ENCODE measurements at places on chromosomes 7 and 10.

- no peak for DNase-seq
Observed at GRCh38 chr7:131948434-131949053, 392.1 kb upstream of the PODXL start.

DNA sequence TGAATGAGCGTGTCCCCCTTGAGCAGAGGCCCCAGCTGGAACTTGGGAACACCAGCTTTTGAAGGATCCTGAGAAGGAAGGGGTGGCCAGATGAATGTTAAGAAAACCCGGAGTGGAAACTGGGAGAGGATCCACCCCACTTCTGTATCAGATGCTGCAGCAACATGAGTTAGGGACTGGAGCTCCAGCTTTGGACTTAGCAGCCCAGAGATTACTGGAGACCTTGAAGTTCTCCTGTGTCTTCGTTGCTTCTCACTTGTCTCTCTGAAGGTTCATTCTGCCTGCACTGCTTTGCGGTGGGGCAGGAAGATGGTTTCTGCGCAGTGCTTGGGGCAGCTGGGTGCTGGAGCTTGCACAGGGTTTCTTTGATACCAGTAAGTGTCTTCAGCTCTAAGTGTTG lies 9.3 kb downstream of the TMEM248 start:
- DNase-seq = no peak

- DNase-seq = no peak
Observed at GRCh38 chr10:96268341-96268909, 2.9 kb downstream of the BLNK start.

DNA sequence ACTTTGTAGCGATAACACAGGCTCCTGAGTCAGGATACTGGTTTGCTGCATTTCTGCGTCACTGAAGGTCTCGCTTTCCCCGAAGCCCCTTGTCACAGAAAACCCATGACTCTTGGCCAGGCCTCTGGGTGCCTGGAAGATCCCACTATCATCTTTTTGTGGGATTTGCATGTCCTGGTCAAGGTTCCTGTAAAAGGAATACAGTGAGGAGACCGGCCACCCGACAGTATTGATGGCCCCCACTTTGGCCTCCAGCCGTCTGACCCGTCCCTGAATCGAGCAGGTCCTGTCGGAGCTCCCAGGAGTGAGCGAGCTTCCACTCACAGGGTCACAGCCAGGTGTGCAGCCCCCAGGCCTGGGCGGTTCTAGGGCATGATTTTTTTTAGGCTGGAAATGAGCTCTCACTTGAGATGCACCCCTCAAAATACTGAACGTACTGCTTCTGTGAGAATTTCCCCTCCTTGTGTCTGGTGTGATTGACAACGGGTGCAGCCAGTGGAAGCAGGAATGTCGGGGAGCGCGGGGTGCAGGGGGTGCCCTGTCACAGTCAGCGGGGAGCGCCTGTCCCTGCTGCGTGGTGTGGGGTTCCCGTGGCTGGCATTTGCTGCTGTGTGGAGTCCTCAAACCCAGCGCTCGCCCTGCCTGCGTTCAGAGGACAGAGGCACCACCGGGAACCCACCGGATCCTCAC lies 75.8 kb downstream of the DNAJB6 start:
- no peak for DNase-seq

GRCh38 chr10:129725890-129726631 lies 238.0 kb downstream of the EBF3 start:
- DNase-seq = no peak

DNA sequence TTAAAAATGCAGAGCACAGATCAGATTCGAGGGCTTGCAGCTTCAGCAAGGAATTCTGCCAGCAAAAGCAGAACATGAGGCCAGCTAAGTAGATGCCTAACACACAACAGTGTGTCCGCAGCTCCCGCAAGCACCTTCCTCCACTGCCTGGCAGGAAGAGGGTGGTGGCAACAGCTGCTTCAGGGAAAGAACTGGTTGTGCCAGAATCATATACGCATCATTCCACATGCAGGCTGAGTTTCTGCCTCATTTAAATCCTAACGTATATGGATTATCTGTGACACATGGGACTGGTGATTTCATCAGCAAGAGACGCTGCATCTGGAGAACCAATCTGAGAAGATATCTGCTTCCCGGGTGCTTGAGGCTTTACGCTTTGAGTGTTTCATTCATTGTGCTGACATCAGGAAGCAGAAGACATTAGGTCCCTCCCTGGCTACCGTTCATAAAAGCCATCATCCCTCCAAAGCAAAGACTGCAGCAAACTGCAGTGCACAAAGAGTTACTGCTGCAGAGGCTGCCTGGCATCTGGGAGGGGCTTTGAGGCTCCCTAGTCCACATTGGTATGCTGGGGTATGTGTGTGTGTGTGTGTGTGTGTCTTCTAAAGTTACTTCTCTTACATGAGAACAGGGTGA lies 78.8 kb downstream of the FAM13C start:
- DNase-seq = no peak

DNA sequence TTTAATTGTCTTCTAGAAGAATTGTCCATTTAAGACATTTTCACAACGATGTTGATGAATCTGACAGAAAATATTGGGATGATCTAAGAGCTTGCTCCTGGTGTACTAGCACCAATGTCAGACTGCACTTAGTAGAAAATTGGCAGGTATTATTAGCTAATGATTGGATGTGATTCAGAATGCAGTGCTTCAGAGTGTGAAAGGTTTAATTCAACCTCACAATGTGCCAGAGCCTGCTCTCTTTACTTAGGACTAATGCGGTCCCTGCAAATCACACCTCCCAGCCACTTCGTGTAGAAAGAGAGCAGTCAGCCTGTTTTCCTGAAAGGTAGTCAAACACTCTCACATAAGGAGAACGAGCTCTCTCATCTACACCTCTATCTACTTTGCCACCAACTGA lies 197.5 kb downstream of the ZNF438 start:
- no peak for DNase-seq

DNA sequence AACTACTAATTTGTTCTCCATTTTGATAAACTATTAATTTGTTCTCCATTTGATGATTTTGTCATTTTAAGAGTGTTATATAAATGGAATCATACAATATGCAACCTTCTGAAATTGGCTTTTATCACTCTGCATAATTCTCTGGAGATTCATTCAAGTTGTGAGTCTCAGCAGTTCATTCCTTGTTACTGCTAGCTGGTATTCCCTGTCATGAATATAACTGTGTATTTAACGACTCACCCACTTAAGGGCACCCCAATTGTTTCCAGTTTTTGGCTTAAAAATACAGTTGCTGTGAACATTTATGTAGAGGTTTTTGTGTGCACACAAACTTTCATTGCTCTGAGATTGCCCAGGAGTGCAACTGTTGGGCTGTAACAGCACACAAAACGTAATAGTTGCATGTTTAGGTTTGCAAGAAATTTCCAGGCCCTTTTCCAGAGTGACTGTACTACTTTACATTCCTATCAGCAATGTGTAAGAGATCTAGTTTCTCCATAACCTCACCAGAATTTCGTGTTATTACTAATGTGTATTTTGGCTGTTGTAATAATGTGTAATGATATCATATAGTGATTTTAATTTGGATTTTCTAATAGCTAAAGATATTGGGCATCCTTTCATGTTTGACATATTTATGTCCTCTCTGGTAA lies 153.2 kb upstream of the ADCY1 start:
- no peak for DNase-seq

- DNase-seq = no peak
Observed at GRCh38 chr10:17476073-17476472, 21.7 kb upstream of the ST8SIA6 start.

DNA sequence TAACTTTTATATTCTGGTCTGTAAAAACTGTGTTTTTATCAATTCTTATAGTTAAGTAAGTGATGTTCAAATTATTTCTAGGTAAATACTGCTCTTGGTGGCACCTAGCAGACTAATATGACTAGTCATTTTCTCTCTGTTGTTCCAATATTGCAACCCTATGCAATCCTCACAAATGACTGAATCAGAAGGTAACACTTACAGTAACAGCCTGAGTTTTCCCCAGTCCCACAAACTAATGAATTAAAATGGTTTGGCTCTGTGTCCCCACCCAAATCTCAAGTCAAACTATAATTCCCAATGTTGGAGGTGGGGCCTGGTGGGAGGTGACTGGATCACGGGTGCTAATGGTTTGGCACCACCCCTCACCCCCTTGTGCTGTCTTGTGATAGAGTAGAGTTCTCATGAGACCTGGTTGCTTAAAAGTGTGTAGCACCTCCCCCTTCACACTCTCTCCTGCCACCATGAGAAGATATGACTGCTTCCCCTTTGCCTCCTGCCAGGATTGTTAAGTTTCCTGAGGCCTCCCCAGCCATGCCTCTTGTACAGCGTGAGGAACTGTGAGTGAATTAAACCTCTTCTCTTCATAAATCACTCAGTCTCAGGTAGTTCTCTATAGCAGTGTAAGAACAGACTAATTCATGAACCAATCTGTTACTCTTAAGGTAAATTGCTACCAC lies 43.5 kb downstream of the MTPN start:
- no peak for DNase-seq

GRCh38 chr10:95756041-95756761 lies at the start of gene ENTPD1:
TSS of gene ENTPD1 (plus strand) at chr10:95756163. CDS start at chr10:95756240, 77 bp downstream.
- DNase-seq = no peak

GRCh38 chr10:96720422-96721206 lies at the start of gene PIK3AP1:
TSS of gene PIK3AP1 (minus strand) at chr10:96720514. CDS start at chr10:96720394, 120 bp downstream.
- peak; percentile 18 for DNase-seq

Measured in stimulated activated CD4-positive, alpha-beta T cell treated with anti-CD3 and anti-CD28 coated beads, TNF-alpha, amount 100 ng/mL, for 4 hours (primary cell).